ENCODE measurements at places on chromosomes 5 and 9.

DNA sequence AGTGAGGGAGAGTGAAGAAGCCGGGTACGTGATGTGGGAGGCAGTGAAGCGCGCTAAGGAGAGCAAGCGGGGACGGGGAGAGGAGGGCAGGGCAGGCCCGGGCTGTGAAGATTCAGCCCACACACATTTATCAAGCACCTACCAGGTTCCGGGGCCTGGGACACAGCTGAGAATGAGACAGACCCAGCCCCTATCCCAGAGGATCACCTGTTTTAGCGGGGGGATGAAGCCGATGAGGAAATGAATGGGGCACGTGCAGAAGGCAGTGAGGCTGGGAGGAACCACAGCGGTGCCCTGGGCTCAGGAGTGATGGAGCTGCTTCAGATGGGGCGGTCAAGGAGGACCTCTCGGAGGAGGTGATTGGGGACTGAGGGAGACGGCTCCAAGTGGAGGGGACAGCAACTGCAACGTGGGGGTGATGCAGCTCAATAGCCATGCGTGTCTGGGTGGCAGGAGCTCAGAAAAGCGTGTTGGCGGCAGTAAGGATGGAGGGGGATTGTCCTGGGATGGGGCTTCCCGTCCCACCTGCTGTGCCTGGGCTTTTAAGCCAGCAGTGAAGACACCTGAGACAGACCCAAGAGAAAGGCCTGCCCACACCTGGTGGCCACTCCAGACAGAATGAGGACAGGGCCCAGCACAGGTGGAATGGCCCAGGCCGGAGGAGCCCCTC lies 77.5 kb upstream of the UNC5A start:
- no peak for DNase-seq

GRCh38 chr5:79834098-79834753 lies 144.6 kb downstream of the CMYA5 start:
- no peak for DNase-seq

GRCh38 chr9:82721593-82721992 lies 341.3 kb downstream of the RASEF start:
- no peak for DNase-seq

DNA sequence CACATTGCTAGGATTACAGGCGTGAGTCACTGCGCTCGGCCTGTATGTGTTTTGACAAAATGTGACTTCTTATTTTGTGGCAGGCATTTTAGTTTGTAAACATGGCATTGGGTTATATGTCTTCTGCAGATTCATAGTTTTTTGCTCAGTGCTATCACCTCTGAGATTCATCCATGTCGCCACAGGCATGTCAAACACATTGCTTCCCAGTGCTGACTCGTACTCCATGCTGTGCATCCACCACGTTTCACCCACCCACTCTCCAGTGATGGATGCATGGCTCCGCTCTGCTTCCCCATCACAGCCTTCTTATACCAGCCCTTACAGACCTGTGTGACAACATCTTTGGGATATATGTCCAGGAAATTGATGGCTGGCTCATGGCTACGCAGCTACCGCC lies 158.8 kb downstream of the GAS1 start:
- DNase-seq, result no peak

- DNase-seq, result no peak
These were observed 115.7 kb upstream of the EPB41L4A start for GRCh38 chr5:112534611-112535255.

- no peak for DNase-seq
These were observed 76.6 kb downstream of the RICTOR start for GRCh38 chr5:38997591-38997990.

GRCh38 chr5:139877129-139877597 lies 81.6 kb downstream of the PSD2 start:
- DNase-seq, result no peak

DNA sequence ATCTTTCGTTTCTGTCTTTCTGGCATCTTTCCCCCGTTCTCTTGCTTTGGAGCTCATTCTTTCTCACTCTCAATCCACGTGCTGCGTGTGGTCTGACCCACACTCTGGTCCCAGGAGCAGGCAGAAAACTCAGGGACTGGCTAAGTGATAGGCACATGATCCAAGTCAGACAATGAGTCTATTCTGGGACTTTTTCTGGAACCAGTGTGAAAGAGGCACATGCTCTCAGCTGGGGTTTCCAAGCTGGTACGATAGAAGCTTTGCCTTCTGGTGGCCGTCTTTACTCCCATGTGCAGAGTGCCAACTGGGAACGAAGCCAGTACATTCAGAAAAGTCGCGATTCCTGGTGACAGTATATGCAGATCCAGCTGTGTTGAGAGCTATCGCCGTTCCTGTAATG lies 94.4 kb downstream of the PDZD2 start:
- DNase-seq, result no peak

GRCh38 chr5:6342689-6343315 lies 35.5 kb downstream of the MED10 start:
- DNase-seq, result no peak

GRCh38 chr9:113446323-113446740 lies 17.2 kb upstream of the RGS3 start:
- no peak for DNase-seq

- no peak for DNase-seq
These were observed 410.1 kb downstream of the DMRT2 start for GRCh38 chr9:1460143-1460769.

DNA sequence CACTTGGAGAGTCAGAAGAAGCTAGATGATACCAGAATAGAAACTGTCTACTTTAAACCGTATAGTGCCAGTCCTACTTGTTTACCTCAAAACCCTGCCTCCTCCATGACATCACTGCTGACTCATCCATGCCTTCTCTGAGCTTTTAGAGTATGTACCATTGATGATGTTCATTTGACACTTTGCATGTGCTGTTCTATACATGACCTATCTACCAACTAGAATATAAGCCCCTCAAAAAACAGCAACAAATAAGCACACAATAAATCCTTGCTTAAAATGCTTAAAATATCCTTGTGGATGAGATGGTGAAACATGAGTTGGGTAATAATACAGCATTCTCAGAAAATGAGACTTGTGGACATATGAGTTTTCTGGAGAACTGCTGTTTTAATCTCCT lies 2.6 kb downstream of the CTNNAL1 start:
- peak; percentile 64 for DNase-seq

GRCh38 chr5:152089644-152090043 lies 165.0 kb upstream of the GLRA1 start:
- DNase-seq, result no peak

GRCh38 chr5:80146046-80146445 lies 109.8 kb downstream of the SERINC5 start:
- no peak for DNase-seq

- DNase-seq, result no peak
These were observed 352.9 kb downstream of the DNAH5 start for GRCh38 chr5:13591621-13592020.

DNA sequence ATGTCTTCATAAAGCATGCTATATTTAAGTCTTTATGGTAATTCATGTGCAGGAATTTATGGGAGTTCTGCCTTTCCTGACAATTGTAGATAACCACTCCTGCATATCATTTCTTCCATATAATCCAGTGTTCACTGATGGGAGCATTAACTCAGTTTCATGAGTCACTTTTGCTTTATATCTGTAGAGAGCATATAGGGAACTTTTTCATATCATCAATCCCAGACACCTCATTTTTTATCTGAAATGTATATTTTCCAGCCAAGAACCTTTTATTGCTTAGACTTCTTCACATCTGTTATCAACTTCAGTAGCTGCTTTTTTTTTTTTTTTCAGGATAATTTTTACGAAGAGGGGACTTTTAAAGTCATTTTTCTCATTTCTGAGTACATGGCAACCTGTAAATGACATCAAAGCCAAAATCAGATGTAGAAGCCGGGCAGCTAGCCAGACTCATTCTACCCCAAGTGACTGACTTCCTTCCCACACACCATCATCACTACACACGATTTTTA lies 41.1 kb downstream of the NFX1 start:
- no peak for DNase-seq

DNA sequence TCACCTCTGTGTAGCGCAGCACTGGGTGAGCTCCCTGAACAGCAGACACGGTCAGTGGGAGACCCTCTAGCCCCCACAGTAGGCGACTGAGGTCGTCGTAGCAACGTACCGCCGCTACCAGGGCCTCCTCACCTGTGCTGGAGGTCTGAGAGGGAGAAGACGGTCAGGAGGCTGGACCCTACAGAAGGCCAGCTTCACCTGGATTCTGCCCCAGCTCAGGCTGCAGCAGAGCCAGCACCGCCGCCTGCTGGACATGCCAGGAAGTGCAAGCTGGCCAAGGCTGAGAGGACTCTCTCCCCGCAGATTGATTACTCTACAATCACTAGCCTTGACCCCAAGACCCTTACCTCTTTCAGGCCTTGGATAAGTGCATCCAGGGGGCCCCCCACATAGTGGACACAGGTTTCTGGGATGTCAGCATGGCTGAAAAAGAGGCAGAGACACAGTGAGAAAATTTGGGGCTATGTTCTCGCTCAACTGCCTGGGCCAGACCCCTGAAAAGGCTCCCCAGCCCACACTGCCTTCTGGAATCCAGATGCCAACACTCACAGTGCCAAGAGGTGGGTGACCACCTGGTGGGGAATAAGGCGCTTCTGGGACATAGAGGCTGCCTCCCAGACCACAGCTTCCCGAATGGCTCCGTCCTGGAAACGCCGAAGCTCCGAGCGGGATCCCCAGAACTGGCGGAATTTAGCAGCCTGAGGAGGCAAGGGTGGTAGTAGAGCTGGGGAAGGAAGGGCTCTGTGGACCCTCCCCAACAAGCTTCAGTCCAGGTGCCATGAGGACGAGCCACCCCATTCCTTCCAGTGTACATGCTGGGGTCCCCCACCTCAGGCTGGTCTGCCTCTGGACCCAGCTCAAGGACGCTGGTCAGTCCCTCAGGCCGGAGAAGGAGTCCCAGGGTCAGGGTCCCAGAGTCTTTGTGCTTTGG lies 6.9 kb downstream of the NOL6 start:
- DNase-seq, result peak; percentile 77

GRCh38 chr5:106880656-106881055 lies 790.1 kb downstream of the EFNA5 start:
- no peak for DNase-seq

DNA sequence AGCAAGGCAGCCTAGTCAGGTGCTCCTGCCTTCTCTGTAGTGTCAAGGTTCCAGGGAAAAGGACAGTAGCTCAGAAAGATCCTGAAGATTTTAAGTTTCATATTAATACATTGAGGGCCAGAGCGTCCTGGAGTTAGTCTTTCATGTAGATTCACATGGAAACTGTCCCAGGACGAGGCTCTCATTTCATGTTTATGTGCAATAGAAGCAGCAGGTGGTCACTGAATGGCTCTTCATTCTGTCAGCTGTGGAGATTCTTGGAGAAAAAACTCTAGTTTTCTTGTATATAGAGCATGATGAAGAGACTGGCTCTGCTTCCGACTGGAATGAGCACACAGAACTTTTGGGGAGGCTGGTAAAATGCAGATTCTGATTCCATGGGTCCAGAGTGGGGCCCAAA lies 54.3 kb downstream of the MEGF10 start:
- no peak for DNase-seq

- DNase-seq, result no peak
These were observed 513.9 kb downstream of the MAN2A1 start for GRCh38 chr5:110203661-110204060.

GRCh38 chr5:14490309-14490711 lies 91.3 kb upstream of the OTULINL start:
- DNase-seq, result no peak

DNA sequence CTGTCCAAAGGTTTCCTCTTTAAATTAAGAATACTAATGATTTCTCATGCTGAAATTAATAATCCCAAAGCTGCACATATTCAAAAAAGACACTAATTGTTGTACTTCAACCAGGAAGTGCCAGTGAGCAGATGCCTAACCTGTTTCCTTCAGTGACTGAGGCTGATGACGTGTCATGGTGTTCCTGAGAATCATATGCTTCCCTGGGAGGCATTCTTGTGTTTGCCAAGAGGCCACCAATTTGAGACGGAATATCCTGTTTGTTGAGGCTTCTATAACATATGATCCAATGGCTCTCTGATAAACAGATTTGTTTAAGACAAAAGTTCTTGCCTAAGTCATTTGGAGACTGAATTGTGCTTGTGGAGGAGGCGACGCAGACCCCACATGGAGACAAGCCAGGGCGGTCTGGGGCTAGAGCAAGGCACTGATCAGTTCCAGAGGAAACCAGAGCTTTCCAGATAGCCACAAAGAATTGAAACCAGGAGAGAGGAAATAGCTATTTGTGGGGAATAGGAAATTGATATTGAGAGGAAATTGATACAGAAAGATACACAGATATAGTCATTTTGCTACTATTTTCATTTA lies 66.4 kb upstream of the ZNF608 start:
- DNase-seq, result no peak

DNA sequence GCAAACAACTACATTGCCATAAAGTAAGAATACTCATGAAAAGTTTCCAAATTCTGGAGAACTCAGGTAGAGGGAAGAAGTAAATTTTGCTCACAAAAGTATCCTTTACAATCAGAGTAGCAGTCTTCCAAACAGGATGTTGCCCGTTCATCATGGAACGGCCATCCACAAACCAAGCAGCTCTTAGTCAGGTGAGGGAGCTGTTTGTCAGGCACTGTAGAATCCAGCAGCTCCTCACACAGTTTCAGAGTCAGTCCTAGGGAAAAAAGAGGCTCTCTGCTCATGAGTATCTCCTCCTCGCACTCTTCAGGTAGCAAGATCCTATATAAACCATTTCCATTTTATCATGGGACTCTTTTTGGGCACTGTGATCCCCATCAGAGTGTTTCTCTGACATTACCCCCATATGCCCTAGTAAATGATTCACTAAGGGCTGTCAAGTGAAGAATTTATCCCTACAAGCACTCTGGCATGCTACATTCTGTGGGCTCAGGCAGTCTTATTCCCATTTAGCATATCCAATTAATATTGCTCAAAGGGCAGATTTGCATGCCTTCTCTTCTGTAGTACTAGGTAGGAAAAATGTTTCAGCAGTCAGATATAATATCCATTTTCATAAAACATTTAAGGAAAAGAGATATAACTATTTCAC lies 97.9 kb downstream of the WDR41 start:
- no peak for DNase-seq

DNA sequence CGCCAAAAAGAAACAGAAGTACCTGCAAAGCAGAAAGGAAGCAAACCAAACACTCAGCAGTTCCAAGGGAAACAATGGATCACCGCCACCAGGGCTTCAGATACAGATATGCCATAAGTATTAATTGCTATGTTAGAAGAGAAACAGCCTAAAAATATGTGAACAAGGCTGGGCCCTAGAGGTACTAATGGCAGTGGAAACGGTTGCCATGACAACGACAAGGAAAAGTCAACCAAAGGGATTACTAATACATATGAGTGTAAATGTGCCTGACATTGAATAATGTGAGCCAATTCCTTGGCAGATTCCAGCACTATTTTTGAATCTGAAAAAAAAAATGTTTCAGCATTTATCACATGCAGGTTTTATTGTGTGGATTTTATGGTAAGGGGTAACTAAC lies 75.0 kb downstream of the CAVIN4 start:
- DNase-seq, result no peak

- DNase-seq, result no peak
These were observed 476.0 kb downstream of the CSNK1G3 start for GRCh38 chr5:123987956-123988355.

DNA sequence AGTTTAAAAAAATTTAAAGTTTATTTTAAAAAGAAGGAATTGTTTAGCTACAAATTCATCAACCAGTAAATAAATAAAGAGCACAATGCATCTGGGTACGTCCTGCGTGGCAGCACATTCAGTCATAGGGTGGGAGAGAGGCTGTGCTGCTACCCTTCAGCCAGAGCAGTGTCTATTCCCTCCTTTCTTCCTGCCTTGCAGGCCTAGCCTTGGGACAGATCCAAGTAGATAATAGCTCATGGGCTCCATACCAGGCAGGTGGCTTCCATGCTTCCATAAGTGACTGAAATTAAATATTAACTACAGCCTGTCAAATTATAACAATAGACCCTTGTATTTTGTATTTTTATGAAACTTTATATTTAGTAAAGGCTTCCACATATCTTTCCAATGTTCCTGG lies 408.3 kb upstream of the RGMB start:
- no peak for DNase-seq
